Right hindlimb (tissue), 1 donor: ENCODE measurements at places on chromosomes 2 and 18.

- DNase-seq: no peak
Measured at GRCh38 chr2:157662401-157662800, 33.7 kb upstream of the ACVR1C start.

- DNase-seq: no peak
Measured at GRCh38 chr2:233350708-233351107, 3.6 kb upstream of the DGKD start.

DNA sequence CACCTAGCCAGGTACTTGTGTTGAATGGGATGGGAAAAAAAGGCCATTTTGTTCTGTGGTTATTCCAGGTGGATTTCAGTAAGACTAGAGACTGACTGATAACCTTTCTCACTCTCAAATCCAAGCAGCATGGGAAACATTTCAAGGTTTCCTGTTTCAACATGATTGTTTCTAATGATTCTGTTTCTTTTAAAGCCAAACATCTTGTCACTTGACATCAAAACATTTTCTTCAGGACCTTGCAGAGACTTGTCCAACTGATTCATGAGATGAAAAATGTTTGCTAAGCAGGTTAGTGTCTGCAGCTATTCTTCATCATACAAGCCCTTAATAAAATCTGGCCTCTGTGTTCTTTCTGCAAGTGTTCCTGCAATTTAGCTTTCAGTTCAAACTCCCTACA, 456.5 kb upstream of the CWC22 start:
- DNase-seq: no peak

GRCh38 chr18:74895686-74896085, 298.0 kb downstream of the ZNF407 start:
- no peak for DNase-seq

DNA sequence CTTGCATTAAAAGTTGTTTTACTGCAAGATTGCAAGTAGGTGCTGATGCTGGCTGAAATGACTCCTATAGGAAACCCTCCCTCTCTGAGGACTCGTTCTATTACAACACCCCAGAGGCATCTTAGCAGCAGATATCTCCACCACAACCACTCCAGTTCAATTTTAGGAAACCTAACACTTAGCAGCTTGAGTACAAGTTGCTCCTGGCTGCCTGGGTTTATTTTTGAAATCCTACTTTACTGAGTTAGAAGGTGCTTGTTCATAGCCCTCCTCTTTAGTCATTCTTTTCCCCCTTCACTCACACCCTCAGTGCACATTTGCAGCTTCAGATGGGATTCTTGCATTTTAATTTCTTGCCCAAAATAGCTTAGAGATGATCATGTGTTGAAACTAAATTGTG, 111.5 kb downstream of the MTCL1 start:
- no peak for DNase-seq

GRCh38 chr2:201223089-201224073, 37.0 kb upstream of the CASP8 start:
- no peak for DNase-seq

DNA sequence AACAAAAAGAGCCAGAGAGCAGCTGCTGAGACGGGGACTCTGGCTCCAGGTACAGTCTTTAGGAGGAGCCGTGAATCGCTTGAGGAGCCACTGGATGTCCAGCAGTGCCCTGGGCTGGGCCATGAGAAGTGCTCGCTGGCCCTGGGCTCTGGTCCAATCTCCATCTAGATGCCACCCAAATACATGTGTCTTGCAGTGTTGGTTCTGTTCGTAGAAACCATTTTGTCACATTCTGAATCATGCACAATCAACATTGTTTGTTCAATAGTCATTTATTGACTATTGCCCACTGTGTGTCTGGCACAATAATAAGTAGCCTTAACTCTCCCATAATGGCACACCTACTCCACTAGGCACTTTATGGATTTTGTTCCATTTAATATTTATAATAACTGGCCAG, 26.1 kb downstream of the TYMS start:
- no peak for DNase-seq

GRCh38 chr18:61876899-61877298, 15.9 kb downstream of the RNF152 start:
- DNase-seq: no peak

GRCh38 chr18:49709347-49709690, 104.0 kb downstream of the ACAA2 start:
- no peak for DNase-seq

- DNase-seq: peak; percentile 64
Measured at GRCh38 chr2:26001743-26002351, 19.6 kb upstream of the KIF3C start.

- DNase-seq: no peak
Measured at GRCh38 chr2:226790431-226790830, 9.2 kb downstream of the IRS1 start.

- DNase-seq: no peak
Measured at GRCh38 chr18:62957885-62958472, 242.6 kb downstream of the PHLPP1 start.

DNA sequence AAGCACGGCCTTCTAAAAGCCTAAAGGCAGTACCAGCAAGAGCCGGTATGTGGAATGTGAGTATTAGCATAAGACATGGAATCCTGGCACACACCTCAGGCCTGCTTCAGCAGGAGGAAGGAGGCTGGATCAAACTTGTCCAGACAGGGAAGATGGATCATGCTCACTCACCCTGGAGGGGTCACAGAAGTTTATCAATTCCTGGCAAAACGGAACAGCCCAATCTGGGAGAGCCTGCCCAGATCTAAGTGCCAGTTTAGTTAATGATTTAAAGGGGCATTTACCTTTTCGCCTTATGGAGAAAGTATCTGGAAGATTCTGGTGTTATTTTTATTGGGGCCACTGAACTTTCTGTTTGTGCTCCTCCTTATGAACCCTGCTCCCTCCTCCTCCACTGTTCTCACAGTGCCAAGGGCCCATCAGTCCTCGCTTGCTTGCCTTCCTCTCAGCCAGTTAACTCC, 58.3 kb upstream of the NFE2L2 start:
- DNase-seq: no peak

DNA sequence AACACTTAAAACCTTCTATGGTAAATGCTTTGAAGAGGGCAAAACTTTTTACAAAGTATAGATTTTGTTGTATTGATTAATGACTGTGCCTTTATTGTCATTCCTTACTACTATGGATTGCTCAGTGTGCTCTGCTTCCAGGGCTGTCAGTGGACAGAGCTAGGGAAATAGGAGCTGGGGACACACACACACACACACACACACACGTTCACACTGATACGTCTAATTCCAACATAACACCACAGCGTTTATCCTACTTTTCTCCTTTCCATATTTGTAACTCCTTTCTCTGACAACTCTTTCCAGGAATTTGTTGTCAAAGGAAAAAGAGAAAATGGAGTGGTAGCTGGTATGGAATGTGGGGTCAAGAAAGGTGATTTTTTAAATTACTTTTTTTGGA, 21.8 kb downstream of the WDR7 start:
- DNase-seq: no peak

GRCh38 chr2:85468096-85468703, 49.7 kb downstream of the SH2D6 start:
- no peak for DNase-seq

DNA sequence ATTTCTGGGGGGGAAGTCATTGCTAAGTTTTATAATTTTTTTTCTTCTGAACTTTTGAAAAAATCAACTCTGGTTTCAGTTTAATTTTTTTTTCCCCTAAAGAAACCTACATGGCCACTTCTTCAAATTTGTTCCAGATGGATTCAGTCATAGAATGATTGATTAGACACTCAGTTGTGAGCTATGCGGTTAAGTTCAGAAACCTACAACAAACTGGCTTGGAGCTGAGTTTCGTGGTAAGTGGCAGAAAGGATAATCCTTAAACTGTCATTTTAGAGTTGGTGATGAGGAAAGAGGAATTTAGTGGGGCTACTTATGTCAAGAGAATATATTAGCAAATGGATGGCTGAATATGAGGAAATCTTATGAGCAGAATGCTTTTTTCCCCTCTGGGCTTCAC, 23.7 kb downstream of the EFEMP1 start:
- DNase-seq: no peak

GRCh38 chr18:74012954-74013630, 134.5 kb downstream of the FBXO15 start:
- DNase-seq: no peak

GRCh38 chr2:53210538-53210937, 557.1 kb upstream of the CHAC2 start:
- no peak for DNase-seq

DNA sequence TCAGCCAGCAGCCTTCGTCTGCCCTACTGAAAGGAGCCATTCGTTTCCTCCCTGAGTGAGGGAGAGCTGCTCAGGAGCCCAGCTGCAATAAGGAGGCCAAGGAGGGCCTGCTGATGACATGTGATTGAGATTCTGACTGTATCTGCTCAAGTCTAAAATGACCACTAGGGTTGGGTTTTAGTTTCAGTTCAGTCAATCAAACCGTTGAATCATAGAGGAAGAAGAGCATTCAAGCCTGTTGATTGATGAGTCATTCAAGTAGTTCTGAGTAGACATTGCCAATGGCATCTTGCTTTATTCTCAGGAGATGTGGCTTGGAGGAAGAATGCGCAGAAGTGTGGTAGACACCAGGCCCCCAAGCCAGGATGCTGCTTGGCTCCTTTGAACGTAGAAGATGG, 19.9 kb upstream of the BCL2L11 start:
- no peak for DNase-seq

GRCh38 chr2:69067026-69067630, 54.1 kb downstream of the ANTXR1 start:
- DNase-seq: no peak

GRCh38 chr18:44767807-44768206, 87.1 kb downstream of the SETBP1 start:
- DNase-seq: no peak

DNA sequence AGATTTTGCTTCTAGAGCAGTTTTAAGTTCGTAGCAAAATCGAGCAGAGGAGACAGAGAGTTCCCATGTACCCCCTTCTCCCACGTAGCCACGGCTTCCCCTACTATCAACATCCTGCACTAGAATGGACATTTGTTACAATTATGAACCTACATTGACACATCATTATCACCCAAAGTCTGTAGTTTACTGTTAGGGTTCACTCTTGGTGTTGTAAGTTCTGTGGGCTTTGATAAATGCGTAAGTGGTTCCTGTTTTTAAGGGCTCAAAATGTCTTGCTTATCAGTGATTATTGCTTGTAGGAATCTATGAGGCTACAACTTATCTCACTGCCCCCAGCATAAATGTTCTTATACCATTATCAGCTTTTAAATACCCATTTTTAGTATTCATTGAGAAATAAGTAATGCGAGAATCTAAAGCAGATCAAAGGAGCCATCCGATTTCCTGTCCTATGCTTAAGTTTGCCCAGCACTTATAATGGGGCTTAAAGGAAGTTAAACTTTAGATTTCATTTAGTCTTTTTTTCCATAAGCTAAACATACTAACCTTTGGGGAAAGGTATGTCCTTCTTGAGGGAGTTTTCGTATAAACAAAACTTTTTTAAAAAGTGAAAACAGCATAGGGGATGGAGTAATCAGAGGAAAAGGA, 118.7 kb downstream of the HAUS1 start:
- no peak for DNase-seq

DNA sequence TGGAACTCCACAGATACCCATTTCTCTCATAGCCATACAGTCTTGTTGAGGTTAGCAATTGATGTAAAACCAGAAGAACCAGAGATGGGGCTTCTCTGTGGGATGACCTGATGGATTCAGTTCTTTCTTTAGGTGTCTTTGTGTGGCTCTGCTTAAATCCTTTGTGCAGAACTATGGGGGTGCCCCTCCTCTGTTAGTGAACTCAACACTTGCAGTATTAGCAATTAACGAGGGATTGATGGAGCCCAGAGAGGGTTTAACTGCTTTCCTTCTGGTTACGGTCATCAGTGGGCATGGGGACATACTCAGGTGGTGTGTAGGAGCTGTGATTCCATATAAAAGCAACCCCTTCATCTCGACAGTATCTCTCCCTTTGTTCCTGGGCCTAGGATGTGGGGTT, 406.8 kb upstream of the FAM98A start:
- no peak for DNase-seq

GRCh38 chr2:136637402-136637801, 127.9 kb upstream of the THSD7B start:
- DNase-seq: no peak

- DNase-seq: no peak
Measured at GRCh38 chr2:216109962-216110614, 940 bp downstream of the XRCC5 start.

- no peak for DNase-seq
Measured at GRCh38 chr18:33818145-33818544, 240.1 kb downstream of the ASXL3 start.

DNA sequence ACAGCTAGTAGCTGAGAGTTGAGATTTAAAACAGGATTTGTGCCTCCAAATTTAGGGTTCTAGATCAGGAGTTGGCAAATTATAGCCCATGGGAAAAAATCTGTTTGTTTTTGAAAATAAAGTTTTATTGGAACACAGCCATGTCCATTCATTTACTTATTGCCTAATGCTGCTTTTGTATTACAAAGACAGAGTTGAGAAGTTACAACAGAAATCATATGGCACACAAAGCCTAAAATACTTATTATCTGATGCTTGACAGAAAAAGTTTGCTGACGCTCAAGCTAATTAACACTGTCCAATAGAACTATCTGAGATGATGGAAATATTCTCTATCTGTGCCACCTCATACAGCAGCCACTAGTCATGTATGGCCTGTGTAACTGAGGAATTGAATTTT, 229.1 kb upstream of the RASGRP3 start:
- no peak for DNase-seq

DNA sequence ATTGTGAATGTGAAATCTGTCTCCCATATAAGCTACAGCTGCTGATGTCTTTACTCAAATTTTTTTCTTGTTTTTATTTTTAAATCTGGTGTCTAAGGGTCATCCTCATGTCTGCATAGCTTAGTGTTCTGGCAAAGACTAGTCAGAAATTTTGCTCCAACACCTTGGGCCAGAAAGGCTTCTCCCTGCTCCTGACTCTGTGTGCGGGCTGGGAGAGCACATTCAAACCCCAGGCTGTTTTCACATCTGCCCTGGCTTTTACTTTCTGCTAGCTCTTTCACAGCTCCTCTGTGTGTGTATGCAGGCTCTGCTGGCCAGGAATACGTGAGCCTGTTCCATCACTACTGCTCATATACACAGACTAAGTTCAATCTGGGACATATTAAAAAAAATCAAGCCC, 102.9 kb upstream of the RIOK3 start:
- DNase-seq: peak; percentile 57
